ENCODE measurements at places on chromosomes 4 and X.

DNA sequence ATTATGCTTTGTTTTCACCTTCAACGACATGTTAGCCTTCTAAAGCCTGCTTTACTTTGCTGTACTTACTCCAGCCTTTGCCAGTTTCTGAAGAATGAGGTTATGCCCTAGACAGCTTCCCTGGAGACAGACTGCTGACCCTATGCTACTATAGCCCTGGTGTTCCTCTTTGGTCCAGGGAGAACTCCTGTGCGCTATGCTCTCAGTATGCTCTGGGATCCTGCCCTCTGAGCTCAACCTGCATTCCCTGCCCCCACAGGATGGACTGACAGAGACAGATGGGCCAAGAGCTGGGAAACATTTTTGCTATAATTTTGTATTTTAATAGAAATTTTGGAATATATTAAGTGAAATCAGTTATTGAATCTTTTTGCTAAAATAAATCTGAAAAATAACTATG, 425.9 kb downstream of the TMA16 start:
- no peak for DNase-seq

GRCh38 chrX:153411255-153411987, at the start of gene ZFP92:
Gene ZFP92, plus strand, starts transcription at chrX:153411472. Its CDS starts 6,851 bp downstream, at chrX:153418323.
- no peak for DNase-seq

- DNase-seq = no peak
Observed at GRCh38 chrX:153900831-153901752, 3.4 kb upstream of the AVPR2 start.

DNA sequence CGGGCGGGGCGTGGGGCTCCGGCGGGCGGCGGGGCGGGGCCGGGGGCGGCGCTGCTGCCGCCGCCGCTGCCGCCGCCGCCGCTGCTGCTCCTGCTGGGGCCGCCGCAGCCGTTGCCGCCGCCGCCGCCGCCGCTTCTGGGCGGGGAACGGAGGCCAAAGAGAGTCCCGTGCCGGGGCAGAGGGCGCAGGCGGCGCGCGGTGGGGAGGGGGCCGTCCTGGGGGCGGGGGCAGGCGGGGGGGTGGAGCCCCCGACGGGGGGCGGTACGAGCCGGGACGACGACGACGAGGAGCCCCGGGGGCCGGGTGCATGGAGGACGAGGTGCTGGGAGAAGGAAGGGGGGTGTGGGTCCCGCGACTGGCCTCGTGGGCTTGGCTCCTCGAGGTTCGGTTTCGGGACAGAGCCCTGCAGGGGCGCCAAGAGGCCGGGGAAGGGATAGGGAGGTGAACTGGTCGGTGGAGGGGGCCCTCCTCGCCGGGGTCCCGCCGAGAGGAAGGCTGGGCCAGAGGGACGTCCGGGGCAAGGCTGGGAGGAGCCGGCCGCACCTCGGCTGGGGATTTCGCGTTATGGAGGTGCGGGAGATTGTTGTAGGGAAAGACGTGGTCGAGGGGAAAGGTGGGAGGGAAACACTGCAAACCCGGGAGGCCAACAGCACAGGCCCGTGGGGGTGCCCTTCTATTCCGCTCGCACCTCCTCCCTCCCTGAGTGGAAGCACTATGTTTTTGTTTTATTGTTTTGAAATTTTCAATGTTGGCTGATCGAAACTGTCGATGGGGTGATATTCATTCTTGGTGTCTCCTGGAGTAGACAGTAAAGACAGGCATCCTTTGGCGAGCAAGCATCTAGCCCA, 1.9 kb downstream of the BCORL1 start:
- peak; percentile 42 for DNase-seq

DNA sequence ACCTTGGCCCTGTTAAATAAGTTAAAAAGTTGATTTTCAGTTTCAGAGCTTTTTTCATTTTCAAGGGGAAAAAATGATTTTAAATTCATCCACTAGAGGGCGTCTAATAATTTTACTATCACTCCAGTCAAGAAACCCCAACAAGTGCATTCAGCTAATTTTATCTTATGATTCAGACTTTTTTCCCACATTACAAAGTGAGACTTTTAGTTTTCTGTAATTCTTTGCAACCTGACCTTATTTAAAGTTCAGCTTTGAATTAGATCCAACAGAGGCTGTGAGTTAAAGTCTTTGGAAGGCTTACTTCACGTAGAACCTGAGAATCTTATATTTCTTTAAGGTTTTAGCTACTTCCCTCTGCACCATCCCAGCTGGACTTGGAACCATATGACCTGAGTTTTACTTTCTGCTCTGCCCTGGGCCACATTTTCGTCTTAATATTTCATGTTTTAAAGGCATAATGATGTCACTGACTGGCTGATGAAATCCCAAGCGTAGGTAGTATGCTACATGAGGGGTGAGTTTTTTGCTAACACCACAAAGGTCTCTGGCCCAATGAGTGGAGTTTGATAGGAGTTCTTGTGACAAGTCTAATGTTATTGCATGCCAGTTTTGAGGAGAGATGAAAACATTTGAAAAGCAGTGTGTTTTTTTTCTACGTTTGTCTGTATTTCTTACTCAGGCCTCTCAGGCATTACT, 7.2 kb downstream of the GNRHR start:
- DNase-seq = no peak

- no peak for DNase-seq
Observed at GRCh38 chrX:16979226-16979625, 32.8 kb downstream of the REPS2 start.

- no peak for DNase-seq
Observed at GRCh38 chr4:173345648-173346047, 11.5 kb upstream of the HMGB2 start.

DNA sequence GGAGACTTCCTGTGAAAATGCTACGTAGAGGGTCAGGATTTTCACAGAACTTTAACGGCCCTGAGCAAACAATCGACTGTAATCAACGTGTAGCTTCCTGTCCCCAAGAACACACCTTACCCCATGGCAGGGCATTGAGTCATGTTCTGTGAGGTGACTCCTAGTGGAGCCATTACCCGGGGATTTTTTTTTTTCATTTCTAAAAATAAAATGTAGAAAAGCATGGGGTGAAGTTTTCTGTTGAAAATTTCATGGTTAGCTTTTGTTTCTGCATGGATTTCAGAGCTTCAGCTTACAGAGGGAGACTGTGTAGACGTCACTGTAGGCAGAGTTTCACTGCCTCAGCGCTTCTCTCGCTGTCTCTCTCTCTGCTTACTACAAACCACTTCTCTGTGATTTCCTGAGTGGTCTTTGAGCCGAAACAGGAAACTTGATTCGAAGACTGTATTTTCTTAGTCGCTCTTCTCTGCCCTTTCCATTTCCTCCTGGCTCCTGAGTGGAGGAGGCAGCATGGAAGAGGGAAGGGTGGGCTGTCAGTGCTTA, 111.7 kb downstream of the NFKB1 start:
- DNase-seq = no peak

DNA sequence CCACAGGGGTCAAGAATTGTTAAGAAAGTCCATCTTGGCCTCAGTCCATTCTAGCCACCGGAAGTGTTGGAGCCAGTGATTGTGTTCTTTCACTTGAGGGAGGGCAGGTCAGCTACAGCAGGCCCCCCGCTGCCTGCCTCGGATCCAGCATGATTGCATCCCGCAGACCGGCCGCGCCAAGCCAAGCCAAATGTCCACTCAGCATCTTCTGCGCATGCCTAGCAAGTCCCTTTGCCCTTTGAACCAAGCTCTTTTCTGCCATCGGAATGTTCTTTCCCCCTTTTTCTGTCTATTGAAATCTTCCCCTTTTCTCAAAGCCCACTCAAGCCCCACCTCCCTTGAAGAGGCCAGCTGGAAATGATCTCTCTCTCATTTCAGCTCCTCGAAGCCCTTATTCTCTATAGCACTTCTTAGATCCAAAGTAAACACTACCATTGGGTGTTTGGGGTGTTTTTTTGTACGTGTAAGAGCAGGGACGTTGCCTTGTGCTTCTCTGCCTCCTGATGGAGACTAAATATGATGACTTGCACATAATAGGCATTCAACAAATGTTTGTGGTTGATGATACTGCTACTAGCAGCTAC, 147.8 kb upstream of the BCOR start:
- DNase-seq = no peak

DNA sequence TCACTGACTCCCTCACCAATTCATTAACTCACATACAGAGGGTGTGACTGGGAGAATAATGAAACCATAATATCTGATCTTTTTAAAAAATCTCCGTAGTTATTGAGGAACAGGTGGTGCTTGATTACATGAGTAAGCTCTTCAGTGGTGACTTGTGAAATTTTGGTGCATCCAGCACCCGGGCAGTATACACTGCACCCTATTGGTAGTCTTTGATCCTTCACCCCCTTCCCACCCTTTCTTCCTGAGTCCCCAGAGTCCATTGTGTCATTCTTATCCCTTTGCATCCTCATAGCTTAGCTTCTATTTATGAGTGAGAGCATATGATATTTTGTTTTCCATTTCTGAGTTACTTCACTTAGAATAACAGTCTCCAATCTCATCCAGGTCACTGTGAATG, 1143.8 kb downstream of the PCDH19 start:
- DNase-seq = no peak

DNA sequence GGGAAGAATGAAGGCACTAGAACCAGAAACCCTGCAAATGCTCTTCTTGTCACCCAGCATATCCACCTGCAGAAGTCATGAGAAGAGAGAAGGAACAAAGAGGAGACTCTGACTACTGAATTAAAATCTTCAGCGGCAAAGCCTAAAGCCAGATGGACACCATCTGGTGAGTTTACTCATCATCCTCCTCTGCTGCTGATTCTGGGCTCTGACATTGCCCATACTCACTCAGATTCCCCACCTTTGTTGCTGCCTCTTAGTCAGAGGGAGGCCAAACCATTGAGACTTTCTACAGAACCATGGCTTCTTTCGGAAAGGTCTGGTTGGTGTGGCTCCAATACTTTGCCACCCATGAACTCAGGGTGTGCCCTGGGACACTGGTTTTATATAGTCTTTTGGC, 181.7 kb downstream of the AR start:
- DNase-seq = no peak

DNA sequence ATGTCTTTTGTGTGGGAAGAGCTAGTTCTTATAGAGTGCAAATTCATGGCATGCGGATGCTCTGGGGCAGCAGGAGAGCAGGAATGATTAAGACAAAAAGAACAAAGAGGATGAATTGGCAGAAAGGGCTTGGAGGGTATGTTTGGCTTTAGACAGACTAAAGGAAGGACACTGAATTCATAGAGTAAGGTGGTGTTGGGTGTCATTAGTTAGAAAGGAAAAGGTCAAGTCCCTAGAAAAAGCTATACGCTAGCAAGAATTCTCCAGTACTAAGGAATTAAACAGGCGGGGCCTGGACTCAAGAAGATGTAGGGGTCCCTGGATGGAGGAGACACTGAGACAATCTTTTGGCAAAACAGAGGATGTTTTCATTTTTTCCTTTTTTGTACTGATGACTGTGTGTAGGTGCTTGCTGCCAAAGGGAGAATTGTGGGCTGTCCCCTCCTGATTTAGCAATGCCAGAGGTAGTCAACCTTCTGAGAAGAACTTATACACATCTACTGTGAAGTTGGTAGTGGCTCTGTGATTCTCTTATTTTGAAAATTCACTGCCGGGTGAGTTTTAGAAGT, 391.0 kb downstream of the SPRY1 start:
- DNase-seq = no peak

DNA sequence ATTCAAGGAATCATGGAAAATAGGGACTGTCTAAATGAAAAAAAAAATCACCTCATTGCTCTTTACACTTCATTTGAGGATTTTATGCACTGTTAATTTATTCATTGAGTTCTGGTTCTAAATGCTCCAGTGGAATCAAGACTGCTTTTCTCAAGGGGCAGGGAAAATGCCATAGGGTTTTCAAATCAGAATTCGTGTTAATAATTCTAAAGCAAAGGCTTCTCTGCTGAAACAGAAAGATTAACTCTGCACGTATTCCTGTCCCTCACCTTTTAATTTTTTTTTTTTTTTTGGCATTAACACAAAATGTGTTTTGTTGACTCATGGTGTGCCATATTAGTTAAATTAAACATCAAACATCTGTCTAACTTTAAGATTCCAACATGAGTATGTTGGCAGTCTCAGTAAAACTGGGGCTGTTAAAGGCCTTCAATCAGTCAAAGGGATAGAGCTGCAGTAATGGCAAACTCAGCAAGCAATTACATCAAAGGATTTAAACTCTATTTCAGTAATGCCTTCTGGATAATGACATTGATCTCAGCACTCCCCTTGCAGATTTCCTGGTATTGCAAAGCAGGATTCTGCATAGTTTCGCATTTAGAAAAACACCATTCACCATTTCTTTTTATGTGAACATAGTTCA, 878.1 kb downstream of the RAPGEF2 start:
- no peak for DNase-seq

- no peak for DNase-seq
Observed at GRCh38 chr4:113950207-113950606, 29.2 kb downstream of the ARSJ start.

DNA sequence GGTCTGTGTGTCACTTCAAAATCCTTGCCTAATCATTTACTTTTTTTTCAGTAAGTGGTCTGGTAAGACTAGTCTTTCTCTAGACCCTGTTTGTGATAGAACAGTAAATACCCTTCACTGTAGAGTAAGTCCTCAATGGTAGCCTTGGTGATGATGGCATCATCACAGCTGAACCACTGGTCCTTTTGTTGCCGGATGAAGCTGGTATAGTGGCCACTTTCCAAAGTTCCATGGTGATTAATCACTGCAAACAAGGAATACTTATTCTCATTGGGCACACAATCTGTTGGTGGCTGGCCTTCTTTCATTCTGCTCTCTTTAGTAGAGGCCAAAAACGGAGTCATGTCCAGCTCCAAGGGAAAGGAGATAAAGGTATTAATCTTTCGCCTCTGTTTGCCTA, 2.9 kb downstream of the USP51 start:
- DNase-seq = no peak

- DNase-seq = no peak
Observed at GRCh38 chr4:70802928-70803580, 36.6 kb downstream of the GRSF1 start.

- DNase-seq = no peak
Observed at GRCh38 chrX:77065896-77066295, 381.3 kb upstream of the FGF16 start.

DNA sequence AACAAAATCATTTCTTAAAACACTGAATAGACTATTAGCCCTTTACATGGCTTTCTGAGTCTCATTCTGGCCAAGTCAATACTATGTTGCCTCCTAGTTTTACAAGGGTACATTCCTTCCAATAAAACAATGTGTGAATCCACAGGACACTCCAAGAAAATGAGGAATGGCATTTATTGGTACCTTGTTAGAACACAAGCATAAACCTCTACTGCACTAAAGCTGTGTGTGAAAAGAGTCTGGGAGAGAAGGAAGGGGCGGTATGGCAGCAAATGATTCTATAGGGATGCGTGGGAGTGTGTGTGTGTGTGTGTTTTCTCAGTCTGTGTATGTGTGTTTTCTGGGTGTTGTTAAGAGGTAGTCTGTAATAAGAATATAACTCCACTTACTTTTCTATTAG, 48.9 kb downstream of the CXCL1 start:
- DNase-seq = no peak
